HuH-7 (cell line): ENCODE measurements at places on chromosomes 11 and 22.

GRCh38 chr11:6799402-6799801, at the start of gene OR6A2:
Gene OR6A2 (minus strand): TSS chr11:6799689. CDS start chr11:6795708, 3,981 bp downstream.
- no peak for DNase-seq

DNA sequence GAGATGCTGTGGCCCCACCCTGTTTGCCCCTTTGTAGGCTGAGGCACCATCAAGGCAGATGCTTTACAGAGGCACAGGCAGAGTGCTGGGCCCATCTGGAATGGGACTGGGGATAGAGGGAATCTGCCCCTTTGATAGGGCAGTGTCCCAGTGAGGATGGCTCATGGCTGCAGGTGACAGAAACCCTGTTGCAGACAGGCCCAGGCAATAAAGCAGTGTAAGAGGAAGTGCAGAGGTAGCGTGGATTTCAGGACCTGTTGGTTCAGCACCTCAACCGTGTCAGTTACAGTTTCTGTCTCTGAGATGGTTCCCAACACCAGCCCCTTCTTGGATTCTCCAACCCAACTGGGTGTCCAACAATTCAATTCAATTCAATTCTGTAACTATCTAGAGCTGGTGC, 25.1 kb downstream of the PRDM11 start:
- DNase-seq, result no peak

DNA sequence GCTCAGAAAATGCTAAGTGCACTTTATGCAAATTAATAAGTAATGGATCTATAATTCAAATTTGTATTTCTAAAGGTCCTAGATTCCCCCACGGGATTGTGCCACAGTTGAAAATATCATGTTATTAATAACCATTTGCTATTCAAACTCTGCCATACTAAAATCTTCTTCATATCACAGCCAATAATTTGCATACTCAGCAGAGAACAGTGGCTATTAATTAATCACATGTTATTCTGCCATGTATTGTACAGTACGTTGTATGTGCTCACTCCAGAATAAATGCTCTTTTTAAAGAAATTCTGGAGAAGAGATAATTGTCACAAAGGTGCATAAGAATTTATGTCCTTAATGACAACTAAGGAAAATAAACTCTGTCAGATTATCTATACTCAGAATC, 184.9 kb upstream of the LUZP2 start:
- DNase-seq, result no peak

- no peak for DNase-seq
Measured at GRCh38 chr22:37559901-37560607, at the start of gene CDC42EP1. Gene CDC42EP1 (plus strand): TSS chr22:37560480. CDS start chr22:37566350, 5,870 bp downstream.

GRCh38 chr11:5285703-5286340, 15.9 kb downstream of the OR51B4 start:
- DNase-seq, result no peak

DNA sequence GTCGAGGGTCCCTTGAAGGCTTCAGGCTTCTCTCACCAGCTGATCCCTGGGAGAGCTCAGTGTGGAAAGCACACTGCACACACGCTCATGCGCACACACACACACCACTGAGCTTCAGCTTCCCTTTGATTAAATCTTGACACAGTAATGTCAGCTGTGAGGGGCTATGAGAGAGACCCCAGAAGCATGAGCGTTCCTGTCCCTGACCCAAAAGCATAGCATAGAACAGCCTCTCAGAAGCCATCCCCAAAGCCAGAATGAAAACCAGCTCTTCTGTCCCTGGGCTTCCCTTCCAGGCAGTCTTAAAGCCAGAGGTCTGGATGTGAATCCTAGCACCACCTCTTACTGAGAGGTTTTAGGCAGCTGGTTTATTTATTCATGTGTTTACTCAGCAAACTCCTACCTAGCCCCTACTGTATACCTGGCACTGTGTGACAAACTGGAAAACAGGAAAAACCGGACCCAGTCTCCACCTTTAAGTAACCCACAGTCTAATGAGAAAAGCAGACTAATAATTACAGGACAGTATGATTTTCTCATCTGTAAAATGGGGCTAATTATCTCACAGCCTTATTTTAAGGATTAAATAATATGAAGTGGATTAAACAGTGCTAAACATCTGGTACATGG, 15.9 kb downstream of the GALNT18 start:
- DNase-seq, result no peak

- no peak for DNase-seq
Measured at GRCh38 chr22:23068096-23068831, 2.1 kb upstream of the GNAZ start.

GRCh38 chr22:35838855-35839576, 121.3 kb downstream of the APOL5 start:
- DNase-seq, result no peak

DNA sequence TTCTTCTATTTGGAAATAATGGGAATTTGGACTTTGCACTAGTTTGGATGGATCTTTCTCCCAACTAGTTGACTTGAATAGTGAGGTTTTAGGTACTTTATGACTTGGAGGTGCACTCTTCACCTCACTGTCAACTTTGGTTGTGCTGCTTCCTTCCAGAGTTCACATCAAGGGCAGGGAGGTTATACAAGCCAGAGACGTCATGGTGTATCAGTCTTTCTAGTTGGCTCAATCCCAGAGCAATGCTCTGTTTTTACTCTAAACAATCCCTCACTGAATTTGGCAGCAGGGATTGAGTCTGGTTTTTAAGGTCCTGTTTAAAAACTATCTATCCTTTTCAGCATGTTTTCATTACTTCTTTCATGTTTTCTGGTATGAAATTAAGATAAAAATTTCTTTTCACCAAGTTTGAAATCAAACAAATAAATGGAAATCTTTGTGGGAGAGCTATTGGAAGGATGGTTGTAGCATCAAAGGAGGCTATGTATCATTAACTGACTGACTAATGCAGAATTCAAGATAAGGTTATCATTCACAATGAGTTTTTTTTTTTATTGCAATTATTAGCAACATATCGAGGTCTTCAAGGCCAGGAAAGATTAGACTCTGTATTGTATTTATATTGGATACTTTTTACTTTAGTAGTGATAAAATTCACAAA, 28.0 kb upstream of the ZBED5 start:
- no peak for DNase-seq

- no peak for DNase-seq
Measured at GRCh38 chr11:43935424-43935979, 6.9 kb upstream of the C11orf96 start.

GRCh38 chr11:45252134-45252856, 33.8 kb downstream of the SYT13 start:
- DNase-seq, result peak; percentile 88

GRCh38 chr11:116602637-116602942, 170.2 kb downstream of the BUD13 start:
- DNase-seq, result no peak

- DNase-seq, result no peak
Measured at GRCh38 chr11:26263769-26264168, 68.2 kb upstream of the ANO3 start.

GRCh38 chr11:89015614-89016013, 50.2 kb downstream of the GRM5 start:
- DNase-seq, result no peak

- no peak for DNase-seq
Measured at GRCh38 chr11:107573438-107573837, 7.9 kb upstream of the ALKBH8 start.

DNA sequence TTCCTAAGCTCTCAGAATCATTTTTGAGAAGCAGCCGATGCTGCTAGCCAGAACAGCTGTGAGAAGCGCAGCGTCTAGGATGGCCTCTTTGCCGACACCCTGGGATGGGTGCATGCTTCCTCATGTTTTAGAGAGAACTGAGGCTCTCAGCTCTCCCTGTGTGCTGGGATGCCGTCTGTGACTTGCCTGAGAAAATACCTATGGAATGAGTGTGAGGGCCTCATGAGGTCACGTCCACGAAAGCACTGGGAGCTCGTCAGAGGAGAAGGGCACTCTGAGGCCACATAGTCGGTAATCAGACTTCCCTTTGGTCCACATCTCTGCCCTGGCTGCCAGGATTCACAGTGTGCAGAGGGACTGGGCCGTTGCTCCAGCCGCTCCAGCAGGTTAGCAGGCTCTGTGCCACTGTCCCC, 54.7 kb downstream of the MICAL3 start:
- no peak for DNase-seq

- no peak for DNase-seq
Measured at GRCh38 chr22:41367680-41368542, 13.8 kb upstream of the TEF start.
